ENCODE measurements at places on chromosomes 2 and 18. TPM values are rescaled to one million over a fixed set of nuclear protein-coding genes. Genes with fewer than 3 reads are reported as not detected.

The CCL20 gene
- 1.3 TPM for total RNA-seq

The TPO gene
- total RNA-seq = 0.58 TPM

The ADRA2B gene
- total RNA-seq = 4.6 TPM

The CNDP1 gene
- 0.23 TPM for total RNA-seq

The KYNU gene
- 5.1 TPM for total RNA-seq

The SCG2 gene
- 1.1 TPM for total RNA-seq

The NEB gene
- 313 TPM for total RNA-seq

The ACSL3 gene
- total RNA-seq = 71.1 TPM

The C2orf66 gene
- not detected for total RNA-seq

The IDH1 gene
- total RNA-seq = 53.2 TPM

Data from metanephros (tissue), 2 donors.